ENCODE measurements at places on chromosomes 5 and 9.

- DNase-seq = peak; percentile 81
Measured at GRCh38 chr5:1808439-1808838, 7.2 kb downstream of the NDUFS6 start.

GRCh38 chr5:139415221-139415861 is 11.5 kb upstream of the SPATA24 start:
- no peak for DNase-seq

GRCh38 chr5:90547072-90547536 is 11.5 kb upstream of the ADGRV1 start:
- no peak for DNase-seq

DNA sequence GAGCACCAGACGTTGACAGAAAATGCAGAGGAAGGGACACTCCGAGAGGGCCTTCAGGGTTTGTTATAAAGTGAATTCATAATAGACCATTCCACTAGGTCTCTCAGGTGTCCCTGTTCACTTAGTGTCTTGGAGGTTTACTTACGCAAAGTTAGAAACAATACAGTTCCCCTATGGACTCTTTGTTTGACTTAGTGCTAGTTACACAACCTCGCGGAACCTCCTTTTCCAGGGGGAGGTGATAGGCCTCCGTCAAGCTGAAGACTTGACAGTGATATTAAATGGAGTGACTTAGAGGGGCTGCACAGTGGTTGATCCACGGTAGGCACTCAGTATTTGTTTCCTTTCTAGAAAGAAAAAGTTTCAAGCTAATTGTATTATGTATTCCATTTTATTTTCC is 1.3 kb downstream of the CCT5 start:
- DNase-seq = no peak

DNA sequence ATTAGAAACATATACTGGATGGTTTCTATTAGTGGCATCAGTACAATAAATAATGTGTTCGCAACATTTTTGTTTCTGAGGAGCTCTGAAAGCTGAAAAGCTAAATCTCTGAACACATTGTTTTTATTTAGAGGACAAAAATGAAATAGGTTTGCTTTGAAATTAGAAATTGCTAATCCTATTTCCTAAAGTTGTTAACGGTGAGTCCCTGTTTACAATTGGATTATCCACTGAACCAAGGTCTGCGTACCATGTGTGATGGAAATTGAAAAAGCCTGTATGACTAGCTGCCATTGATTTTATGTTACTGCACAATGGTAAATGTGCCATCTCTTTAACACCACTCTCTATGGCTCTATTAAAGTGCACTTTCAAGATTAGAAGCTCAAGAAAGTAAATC is 297.7 kb upstream of the NUDT12 start:
- DNase-seq = no peak

DNA sequence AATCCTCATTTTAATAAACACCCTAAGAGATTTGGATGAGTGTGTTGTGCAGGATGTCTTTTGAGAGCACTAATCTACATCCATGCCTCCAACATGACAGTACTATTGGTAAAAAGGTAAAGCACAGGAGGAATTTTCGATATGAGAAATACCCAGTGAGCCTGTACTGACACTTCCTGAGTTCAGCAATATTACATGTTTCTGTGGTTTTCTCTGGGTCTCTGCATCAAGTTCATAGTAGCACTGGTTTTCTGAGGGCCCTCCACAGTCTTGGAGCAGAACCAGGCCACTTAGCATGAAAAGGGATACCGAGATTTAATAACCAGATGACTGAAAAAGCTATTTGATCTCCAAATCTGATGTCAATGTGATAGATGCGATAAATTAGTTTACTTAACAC is 524.1 kb downstream of the TMEM38B start:
- DNase-seq = no peak

DNA sequence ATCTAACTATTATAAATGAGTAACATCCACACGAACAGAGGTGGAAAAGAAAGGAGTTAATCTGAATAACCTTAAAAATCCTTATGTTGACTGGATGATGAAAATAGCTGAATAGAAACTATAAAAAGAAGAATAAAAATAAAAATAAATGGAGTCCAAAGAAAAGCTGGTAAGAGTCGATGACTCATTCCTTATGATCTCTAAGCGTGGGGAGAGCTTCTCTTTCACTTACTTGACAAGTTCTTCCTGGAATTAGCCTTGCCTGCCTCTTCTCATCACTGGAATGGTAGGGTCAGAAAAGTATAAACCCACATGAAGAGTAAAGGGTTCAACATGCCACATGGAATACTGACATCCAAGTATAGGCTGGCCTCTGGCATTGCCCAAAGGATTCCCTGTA is 477.0 kb upstream of the RGMB start:
- DNase-seq = peak; percentile 39

DNA sequence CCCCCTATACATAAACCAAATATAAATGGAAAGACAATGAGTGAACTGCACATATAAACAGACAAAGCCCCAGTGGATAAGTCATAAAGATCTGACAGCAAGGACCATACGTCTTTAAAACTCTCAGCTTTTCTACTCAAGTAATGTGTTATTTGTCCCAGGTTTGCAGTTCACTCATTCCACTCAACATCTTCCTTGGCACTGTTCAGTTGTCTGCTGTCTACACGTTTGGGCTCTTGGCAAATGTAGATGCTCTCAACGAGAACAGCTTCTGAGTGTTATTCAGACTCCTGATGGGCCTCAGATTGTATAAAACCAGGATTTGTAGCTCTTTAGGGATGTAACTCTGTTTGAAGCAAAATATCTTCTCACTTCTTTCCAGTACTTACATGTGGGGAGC is 198.2 kb upstream of the SEMA6A start:
- DNase-seq = no peak

DNA sequence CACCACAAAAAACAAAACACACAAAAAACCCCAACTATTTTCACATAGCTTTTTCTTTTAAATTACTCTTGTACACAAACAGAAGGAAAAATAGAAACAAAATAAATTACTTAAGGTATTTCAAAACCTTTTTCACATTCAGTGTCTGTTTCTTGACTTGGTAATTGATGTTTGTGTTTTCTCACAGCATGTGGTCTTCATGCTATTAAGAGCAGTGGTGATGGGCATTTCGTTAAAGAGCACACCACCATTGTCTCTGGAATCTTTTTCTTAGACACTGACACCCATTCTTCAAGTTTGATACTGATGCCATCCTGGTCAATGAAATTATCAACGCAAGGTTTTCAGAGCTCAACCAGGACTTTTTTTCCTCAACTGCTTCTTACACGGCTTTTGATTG is 63.8 kb downstream of the SLC28A3 start:
- DNase-seq = no peak

GRCh38 chr5:5542654-5543053 is 120.2 kb downstream of the ICE1 start:
- no peak for DNase-seq

DNA sequence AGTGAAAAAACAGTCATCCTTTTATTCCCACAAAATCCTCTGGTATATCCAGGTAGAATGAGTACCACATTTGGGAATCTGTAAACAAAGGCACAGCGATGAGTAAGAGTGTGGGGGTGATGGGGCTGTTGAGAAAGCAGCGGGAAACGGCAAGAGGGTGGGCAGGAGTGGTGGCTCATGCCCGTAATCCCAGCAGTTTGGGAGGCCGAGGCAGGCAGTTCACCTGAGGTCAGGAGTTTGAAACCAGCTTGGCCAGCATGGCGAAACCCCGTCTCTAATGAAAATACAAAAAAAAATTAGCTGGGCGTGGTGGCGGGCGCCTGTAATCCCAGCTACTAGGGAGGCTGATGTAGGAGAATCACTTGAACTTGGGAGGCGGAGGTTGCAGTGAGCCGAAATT is 43.1 kb downstream of the KLF4 start:
- no peak for DNase-seq

GRCh38 chr5:23507278-23507685 is at the start of gene PRDM9:
Gene PRDM9 (plus strand): TSS chr5:23507609. CDS start chr5:23509034, 1,425 bp downstream.
- DNase-seq = no peak

DNA sequence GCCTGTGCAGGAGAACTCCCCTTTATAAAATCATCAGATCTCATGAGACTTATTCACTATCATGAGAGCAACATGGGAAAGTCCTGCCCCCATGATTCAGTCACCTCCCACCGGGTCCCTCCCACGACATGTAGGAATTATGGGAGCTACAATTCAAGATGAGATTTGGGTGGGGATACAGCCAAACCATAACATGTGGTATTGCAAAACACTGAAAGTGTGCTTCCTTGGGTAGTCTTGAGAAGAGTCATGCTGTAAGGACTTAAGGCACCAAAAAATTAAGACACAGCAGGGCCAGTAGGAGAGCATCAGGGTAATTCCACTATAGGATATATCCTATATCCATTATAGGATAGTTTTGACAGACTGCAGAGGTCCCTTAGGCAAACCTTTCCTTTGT is 29.4 kb upstream of the GDNF start:
- no peak for DNase-seq

GRCh38 chr5:42492974-42493373 is 69.7 kb downstream of the GHR start:
- DNase-seq = no peak

DNA sequence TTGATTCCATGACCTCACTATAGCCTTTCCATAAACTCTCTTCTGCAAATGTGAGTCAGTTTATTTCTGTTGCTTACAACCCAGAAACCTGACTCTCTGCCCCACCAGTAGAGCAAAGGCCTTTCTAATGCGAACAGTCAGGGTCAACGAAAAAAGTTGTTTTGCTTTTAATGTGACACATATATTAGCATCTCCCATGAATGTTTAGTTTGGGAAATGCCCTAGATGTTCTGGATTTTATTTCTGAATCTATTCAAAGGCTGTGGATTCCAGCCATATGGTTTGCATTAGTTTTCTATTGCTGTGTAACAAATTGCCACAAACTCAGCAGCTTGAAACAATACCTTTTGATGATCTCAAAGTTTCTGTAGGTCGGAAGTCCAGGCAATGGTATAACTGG is 193.5 kb downstream of the GNA14 start:
- DNase-seq = no peak

GRCh38 chr5:148559461-148559860 is 94.9 kb downstream of the HTR4 start:
- no peak for DNase-seq

- no peak for DNase-seq
Measured at GRCh38 chr9:109588415-109588814, 90.3 kb upstream of the PTPN3 start.

DNA sequence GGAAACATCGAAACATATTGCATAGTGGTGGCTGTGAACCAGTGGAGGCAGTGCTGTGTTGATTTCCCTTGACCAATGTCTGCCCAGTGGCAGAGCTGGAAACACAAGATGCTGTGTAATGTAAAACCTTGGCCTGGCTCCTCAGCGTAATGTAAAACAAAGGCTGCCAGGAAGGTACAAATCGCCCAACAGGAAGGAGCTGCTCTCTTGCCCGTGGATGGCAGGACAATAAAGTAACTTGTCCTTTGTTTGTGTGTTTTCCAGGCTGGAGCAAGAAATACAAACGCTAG is 143.4 kb downstream of the PALM2AKAP2 start:
- DNase-seq = no peak

- peak; percentile 39 for DNase-seq
Measured at GRCh38 chr5:32869216-32869615, 158.1 kb downstream of the NPR3 start.

DNA sequence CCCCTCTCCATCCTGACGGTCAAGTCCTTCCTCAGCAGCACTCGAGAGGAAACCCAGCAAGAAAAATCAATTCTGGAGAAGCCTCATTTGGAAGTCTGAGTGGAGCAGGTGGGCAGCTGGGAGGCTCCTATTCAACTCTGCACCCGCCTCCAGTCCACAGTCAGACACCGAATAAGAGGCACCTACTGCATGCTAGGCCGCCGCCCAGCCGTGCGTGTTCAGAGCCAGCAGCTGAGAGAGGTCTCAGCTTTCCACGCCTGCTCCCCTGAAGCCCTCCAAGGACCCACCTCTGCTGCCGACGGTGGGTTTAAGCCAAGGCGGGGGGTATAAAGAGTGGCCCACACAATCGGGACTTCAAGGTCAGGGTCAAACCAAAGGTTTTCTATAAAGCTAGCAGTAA is 41.9 kb downstream of the VAV2 start:
- DNase-seq = no peak

DNA sequence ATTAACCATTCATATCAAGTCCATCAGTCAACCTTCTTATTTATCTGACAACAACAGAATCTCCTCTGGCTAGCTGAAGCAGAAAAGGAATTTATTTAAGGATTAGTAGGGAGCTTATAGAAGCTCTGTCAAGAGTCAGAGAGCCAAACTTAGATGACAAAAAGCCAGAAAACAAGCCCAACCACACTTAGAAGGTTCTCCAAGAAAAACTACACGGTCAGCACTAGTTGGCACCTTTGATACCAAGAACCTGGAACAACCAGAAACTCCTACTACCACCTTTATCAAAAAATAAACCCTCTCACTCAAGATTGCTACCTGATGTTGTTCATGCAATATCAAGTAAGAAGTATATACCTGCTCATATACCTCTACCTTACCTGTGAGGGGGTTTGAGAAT is 36.9 kb downstream of the RANBP6 start:
- DNase-seq = no peak

- DNase-seq = peak; percentile 70
Measured at GRCh38 chr5:1793301-1793740, 6.3 kb downstream of the MRPL36 start.

- no peak for DNase-seq
Measured at GRCh38 chr9:119722384-119722783, 353.1 kb upstream of the BRINP1 start.

GRCh38 chr5:94473936-94474335 is 144.5 kb downstream of the KIAA0825 start:
- DNase-seq = no peak

- DNase-seq = no peak
Measured at GRCh38 chr9:38486837-38487236, 62.6 kb upstream of the IGFBPL1 start.

- DNase-seq = no peak
Measured at GRCh38 chr9:120107138-120107537, 472.8 kb downstream of the CDK5RAP2 start.

- no peak for DNase-seq
Measured at GRCh38 chr9:12689233-12689632, 4.0 kb upstream of the TYRP1 start.

DNA sequence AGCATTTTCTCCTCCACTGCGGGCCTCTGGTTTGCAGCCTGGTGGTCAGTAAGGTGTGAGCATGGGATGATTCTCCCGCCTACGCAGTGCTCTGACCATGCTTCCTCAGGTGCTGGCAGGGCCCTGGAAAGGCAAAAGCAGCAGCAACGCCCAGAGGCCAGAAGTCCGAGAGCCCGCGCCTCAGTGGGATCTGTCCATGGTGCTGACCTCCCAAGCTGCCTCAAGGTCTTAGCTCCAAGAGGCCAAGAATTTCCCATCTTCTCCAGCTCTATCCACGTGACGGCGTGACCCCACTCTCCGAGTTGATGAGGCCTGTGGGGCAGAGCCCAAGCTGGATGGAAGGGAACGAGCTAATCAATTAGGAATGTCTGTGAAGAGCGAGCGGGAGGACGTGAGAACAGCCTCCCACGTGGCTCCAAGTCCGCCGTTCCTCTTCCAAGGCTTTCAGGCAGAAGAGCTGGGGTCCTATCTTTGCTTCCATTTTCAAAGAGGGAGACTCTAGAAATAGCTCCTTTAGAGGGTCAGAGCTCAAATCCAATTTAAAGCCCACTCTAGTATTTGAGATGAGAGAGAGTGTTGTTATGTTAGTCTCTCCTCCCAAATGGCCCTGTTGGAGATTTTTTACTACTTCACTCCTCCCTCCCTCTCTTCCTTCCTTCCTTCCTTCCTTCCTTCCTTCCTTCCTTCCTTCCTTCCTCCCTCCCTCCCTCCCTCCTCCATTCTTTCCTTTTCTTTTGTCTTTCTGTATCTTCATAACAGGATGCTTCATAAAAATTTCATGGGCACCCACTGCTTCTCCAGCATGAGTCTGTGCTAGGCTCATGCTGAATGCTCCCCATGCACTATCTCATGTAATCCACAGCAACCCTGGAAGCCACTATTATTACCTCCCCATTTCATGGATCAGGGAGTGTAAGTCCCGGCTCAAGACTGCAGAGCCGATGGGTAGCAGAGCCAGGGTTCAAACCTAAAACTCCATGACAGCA is 69.3 kb downstream of the OLFM1 start:
- peak; percentile 1 for DNase-seq

Data from LHCN-M2 (cell line).